ENCODE measurements at places on chromosomes 7 and 10.

DNA sequence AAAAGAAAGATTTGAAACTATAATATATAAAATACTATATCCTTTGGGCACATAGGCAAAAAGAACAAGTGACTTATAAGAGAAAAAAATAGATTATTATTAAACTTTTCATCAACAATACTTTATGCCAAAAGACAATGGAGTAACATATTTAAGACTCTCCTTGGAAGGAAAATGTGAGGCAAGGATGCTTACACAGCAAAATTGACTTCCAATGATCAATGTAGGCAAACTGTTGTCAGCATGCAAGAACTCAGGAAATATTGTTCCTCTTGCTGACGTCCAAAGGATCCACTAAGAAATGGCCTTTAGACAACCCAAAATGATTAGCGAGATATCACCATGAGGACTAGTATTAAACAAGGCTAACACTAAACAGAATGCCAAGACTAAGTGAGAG, 22.9 kb upstream of the LMOD2 start:
- DNase-seq, result no peak

DNA sequence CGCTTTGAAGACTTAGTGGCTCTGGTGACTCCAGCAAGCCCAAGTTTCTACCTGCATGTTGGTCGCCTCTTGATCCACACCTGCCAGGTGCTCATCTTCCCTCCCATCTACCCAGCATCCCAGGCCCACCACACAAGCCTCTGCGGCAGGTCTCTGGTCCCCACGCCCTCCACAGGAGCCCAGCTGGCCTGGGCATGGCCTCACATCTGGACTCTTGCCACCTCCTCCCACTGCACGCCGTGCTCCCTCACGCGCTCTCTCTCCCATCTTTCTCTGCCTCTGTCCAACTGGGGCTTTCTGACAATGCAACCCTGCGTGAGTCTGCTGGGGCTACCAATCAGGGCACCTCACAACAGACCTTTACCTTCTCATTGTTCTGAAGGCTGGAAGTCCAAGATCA, 50.2 kb upstream of the FGFR2 start:
- no peak for DNase-seq

DNA sequence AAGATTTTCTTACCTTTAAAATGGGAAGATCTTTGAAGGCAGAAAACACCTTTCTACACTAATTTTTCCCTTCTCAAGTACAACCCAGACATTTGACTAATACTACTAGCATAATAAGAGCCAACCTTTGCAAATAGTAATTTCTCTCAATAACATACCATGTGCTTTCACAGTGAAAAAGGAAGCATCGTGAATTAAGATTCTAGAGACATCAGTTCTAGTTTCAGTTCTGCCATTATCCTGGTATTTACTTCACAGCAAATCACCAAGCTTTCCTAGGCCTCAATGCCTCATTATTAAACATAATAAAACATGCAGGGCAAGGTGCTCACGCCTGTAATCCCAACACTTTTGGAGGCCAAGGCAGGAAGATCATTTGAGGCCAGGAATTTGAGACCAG, 24.9 kb downstream of the GSAP start:
- no peak for DNase-seq

DNA sequence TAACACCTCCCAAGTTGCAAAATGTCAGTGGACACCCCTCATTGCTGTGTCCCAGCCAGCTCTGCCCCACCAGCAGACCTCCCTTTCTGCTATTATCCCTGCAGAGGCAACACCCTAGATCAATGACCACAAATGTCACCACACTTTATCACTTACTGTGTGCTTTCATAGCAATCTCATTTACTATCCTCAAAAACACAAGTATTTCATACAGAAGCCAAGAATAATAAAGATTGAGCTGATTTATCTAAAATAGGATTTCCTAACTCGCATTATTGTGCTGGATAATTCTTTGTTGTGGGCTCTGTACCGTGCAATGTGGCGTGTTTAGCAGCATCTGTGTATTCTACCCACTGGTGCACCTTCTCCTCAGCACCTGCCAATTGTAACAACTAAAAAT, 13.2 kb upstream of the ABCB5 start:
- DNase-seq, result no peak

DNA sequence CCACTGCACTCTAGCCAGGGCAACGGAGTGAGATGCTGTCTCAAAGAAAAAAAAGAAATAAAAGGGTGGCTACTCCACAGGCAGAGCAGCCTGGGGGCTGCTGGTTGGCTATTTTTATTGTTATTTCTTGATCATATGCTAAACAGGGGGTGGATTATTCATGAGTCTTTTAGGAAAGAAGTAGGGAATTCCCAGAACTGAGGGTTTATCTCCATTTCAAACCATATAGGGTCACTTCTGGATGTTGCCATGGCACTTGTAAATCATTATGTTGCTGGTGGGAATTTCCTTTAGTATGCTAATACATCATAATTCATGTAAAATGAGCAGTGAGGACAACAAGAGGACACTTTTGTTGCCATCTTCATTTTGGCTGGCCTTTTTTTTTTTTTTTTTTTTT, 52.1 kb upstream of the GHITM start:
- DNase-seq, result no peak

DNA sequence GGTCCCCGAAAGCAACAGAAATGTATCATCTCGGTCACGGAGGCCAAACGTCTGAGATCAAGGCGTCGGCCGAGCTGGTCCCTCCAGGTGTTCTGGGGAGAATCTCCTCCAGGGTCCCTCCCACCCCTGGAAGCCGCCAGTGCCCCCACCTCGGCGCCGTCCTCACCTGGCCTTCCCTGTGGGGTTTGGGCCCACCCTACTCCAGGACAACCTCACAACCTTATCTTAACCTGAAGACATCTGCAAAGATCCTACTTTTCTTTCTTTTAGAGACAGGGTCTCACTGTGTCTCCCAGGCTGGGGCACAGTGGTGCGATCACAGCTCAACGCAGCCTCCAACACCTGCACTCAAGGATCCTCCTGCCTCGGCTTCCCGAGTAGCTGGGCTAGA, 33.4 kb downstream of the ADAP1 start:
- no peak for DNase-seq

GRCh38 chr7:151762583-151763245, 114.2 kb downstream of the PRKAG2 start:
- no peak for DNase-seq

GRCh38 chr10:4663162-4663992, 162.6 kb upstream of the AKR1E2 start:
- DNase-seq, result peak; percentile 84

- no peak for DNase-seq
Observed at GRCh38 chr7:149493366-149493765, 4.2 kb downstream of the ZNF746 start.

DNA sequence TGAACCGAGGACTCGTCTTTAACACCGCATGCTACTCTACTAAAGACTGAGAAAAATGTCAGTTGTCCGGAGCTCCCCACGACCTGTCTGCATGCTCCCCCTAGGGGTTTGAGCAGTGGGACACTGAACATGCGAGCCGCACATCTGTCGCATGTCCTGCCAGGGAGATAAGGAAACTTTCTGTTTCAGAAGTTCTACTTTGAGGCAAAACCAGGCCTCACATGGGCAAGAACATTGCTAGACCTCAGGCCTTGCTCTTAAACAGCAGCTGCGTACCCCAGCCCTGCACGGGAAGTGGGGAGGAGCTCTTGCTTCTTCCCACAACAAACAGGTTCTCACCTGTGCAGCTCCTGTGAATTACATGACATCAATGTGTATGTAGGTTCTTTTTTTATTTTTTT, 30.3 kb upstream of the HERPUD2 start:
- no peak for DNase-seq

DNA sequence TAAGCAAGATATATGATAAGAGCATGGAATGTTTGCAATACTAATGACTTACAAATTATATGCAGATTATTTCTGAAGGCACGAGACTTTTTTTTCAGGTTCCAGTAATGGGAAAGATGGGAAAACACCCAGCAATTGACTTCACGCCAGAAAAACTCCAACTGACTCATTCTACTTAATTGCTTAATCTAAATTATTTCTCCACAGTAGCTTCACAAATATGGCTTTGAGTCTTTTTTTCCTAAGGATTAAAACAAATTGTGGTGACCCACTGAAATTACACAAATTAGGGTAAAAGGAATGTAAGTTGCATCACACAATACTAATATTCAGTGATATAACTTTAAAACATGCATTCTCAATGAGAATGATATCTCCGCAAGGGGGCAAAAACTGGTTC, 138.7 kb downstream of the GNAI1 start:
- no peak for DNase-seq

DNA sequence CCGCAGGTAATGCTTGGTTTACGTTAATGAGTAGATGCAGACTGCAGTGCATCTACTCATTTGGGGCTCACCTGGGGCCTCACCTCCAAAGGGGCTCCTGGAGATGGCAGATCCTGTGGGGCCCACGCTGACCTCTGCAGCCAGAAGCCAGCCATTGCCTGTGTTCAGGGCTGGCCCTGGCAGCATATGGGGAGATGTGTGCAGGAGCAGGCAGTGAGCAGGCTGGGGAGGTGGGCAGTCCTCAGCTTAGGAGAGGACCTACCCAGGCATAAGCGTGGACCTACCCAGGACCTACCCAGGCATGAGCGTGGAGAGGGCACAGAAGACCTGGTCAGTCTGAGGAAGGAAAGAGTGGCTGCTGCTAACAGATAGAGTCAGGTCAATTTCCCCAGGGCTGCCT, 178.5 kb downstream of the PTPRN2 start:
- no peak for DNase-seq

DNA sequence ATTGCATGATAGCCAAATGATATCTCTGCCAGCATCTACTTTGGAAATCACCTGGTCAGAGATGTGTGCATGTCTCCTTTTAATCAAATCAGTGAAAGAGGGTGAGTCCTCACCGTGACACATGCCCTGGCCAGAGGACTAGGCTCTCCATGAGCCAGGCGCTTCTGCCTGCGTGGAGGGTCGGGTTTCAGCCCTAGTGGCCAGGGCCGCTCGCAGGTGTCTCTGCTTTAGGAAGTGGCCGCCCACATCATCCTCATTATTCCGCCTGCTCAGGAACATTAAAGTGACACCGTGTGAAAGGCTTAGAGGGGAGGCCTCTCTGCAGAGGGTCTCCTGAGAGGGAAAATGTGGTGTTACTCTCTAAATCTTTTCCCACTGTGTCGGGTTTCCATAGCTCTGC, 173.6 kb upstream of the PRKCQ start:
- no peak for DNase-seq

DNA sequence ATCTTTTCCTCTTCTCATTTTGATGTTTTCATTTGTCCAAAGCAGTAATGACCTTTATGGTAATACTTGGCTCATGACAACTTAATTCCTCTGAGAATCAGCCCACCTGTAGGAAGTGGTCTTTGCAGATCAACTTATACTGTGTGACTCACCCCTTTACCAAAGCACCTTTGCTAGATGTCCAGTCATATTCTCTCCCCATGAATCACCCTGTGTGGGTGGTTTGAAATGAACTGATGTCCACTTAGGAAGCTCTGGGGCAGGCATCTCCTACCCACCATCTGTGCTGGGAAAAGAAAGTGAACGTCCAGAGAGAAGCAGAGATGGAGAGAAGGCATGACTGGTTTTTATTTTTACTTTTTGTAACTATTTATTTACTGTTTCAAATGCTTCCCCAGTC, 410.3 kb downstream of the KIF20B start:
- DNase-seq, result no peak

GRCh38 chr10:54880996-54881395, 80.0 kb upstream of the PCDH15 start:
- DNase-seq, result no peak

GRCh38 chr10:29387269-29387668, 98.4 kb downstream of the LYZL1 start:
- no peak for DNase-seq

- DNase-seq, result peak; percentile 53
Observed at GRCh38 chr7:33185786-33186185, 56.4 kb downstream of the BBS9 start.

DNA sequence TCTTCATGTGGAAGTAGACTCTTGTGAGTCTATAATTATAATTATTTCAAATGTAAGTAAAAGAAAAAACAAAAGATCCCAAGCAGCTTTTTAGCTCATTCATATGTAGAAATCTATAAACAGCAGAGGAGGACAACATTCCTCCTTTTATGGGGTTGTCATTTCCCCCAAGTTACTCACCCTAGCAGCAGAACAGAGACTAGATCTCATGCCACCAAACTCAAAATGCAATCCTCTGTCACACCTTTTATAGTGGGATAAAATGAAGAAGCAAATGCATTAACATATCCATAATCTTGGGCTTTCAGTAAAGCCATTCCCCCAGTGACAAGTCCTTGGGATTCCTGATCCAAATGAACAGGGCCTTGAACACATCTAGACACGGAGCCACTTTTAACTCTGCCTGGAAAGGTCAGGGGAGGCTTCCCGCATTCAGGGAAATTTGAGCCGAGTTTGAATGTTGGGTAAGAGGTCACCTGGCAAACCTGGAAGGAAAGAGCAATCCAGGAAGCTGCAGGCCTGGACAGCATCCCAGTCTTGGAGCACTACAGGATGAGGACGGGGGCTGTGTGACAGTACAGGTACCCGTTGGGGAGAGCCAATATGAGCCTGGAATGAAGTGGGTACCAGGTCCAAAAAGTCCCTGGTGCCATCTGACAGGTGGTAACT, 76.4 kb downstream of the DOCK4 start:
- DNase-seq, result no peak
